ENCODE measurements at places on chromosomes 5 and 9.
A peak's percentile ranks its signal among the peaks of the same experiment; 100 is the strongest.

DNA sequence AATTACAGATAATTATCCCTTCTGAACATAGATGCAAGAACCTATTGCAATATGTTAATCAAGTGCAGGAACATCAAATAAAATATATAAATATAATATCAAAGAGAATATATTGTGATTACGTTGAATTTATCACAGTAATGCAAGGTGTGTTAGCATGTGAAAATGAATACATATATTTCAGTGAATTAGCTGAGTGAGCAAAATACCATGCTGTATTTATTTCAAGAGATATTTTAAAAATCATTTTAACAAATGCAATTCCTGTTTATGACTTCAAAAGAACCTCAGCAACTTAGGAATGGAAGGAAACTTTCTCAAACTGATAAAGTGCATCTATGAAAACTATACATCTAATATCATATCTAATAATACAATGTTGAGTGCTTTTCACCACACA is 856.9 kb upstream of the PTPRD start:
- no peak for DNase-seq

DNA sequence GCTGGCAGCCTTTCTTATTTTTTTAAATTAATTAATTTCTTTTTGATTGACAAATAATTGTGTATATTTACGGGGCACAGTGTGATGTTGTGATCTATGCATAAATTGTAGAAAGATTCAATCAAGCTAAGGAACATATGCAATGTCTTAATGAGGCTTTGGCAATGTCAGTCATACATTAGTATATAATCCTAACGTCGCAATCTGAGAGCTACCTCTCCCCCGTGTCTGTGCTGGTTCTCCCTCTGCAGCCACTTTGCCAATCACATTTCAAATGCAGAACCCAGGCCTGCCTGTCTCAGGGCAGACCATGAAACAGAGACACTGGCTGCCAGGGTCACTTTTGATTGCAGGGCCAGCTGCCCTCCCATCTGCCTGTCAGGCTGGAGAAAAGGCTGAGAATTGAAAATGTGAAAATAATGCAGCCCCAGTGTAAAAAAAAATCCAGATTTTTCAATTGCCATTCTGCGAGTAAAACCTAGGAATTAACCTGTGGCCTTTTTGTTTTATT is 56.3 kb downstream of the SLC24A2 start:
- DNase-seq = no peak

GRCh38 chr9:106421772-106422171 is 441.2 kb upstream of the ZNF462 start:
- no peak for DNase-seq

GRCh38 chr5:63263411-63263810 is 684.8 kb downstream of the LRRC70 start:
- DNase-seq = no peak

GRCh38 chr9:127520941-127521918 is 69.9 kb downstream of the LRSAM1 start:
- peak; percentile 89 for DNase-seq

DNA sequence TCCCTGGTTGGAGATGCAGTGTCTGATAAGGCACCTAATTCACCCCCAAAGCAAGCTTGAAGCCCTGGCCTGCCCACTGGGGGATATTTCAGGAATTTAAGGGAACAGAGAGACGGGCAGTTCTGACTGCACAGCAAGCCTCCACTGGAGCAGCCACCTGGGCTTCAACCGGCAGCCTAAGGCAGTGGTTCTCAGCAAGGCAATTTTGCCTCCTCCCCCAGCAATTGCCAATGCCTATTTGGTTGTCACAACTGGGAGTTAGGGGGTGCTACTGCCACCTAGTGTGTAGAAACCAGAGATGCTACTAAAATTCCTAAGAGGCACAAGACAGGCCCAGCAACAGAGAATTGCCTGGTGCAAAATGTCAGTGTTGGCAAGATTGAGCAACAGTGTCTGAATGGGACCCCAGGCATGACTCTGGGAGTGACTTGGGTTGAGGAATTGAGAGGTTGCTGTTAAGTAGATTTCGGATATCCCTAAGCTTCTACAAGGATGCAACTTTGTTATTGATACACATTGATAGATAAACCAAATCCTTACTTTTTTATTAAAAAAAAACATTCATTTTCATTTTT is 58.7 kb upstream of the CTSL start:
- DNase-seq = peak; percentile 33

DNA sequence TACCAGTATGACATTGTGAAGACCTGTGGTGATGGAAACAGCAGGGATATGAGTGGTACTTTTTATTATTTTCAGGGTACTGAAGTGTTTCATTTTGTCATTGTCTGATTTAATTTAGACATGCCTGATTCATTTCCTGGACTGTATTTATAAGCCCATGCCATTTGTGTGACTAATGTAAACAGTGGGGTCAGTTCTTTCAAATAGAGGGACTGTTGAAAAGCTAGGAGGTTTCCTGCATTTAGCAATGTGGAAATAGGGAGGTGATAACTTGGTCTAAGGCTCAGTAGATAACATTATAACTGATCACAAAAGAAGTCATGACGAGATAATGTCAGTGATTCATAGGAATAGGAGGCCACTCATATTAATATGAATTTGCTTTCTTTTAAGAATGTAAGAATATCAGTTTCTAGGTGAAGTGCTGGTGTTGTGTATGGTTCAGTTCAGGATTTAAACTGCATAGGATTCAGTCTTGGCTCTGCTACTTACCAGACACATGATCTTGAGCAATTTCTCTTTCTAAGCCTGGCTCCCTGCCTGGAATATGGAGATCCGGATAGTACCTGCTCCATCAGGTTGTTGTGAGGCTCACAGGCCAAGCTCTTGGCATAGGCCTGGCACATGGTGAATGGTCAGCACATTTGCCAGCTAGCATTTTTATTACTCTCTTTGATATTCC is 7.5 kb downstream of the RASGRF2 start:
- peak; percentile 91 for DNase-seq

DNA sequence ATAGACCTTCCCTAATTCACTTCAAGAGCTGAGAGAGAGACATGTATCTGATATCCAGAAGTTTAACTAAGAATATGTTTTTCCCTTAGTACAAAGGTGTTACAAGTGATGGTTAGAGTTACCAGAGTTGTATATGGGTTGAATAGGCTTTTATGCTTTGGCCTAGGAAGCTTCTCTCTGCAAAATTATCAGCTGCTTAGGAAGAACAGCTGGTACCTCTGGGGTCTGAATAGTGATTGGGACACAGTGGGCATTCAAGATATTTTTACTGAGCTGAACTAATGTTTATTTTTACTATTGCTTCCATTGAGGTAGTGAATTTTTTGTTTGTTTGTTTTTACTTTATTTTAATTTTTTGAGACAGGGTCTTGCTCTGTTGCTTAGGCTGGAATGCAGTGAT is 67.6 kb upstream of the BASP1 start:
- no peak for DNase-seq

DNA sequence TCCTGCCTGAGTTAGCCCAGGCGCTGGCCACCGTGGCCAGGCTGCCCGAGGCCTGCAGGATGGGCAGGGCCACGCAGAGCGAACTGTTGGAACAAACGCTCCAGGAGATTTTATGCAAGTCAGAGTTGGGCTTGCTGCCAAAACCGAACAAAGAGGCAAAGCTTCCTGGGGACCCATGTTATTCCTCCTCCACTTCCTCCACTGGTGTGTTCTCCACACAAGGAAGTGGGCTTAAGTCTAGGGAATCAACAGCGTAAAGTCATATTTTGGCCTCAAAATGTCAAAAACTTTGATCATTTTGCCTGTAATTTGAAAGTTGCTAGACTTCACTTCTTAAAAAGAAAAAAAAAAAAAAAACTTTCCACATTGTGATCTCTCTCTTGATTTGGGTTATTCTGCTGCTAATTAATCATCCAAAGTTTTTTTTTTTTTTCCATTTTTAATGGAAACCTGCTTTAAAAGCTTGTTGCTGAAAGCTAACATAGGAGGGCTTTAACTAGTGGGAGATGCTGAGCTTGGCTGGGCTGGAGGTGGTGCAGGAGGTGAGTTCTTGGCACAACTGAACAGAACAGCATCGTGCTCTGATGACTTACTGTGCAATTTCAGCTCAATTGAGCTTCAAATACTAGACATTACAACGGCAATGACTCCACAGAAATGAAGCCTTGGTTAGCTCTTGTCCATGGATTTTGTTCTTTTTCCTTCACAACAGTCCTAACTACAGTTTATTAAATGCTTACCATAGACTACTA is 73.0 kb downstream of the PTPDC1 start:
- peak; percentile 95 for DNase-seq

- no peak for DNase-seq
Observed at GRCh38 chr5:113361701-113362100, 73.1 kb downstream of the TSSK1B start.

- DNase-seq = no peak
Observed at GRCh38 chr5:74629326-74629725, 11.2 kb downstream of the ENC1 start.

DNA sequence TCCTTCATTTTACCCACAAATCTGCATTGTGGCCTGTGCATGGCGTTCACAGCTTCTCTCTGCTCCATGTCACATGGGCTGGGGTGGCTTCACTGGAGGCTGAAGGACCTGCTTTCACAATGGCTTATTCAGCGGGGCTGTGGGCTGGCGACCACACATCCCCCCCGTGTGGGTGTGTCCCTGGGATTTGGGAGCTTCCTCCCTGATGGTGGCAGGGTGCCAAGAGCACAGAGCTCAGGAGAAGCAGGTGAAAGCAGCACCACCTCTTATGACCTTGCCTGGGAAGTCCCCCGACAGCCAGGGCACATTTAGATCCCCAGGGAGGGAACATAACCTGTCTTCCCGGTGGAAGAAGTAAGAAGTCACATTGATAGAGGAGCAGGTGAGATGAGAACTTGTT is 5.0 kb upstream of the MED10 start:
- DNase-seq = no peak

GRCh38 chr5:132853790-132854189 is 12.5 kb downstream of the GDF9 start:
- no peak for DNase-seq

DNA sequence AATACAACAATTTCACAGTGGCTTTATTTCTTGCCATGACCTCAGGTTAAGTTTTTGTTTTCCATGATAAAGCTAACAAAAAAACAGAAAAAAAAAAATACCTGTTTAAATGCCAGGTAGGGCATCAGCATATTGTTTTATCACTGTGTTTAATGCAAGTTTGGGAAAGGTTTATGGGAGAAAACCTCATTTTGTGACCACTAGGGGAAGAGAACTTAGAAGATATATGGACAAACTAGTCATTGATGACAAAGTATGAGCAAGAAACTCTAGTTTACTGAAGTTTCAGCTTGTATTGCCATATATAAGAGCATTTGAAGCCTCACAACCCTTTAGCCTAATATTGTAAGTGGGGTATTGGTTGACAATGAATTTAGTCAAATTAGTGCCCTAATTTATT is 1431.4 kb upstream of the CDH18 start:
- no peak for DNase-seq

- peak; percentile 99 for DNase-seq
Observed at GRCh38 chr5:74251141-74252035, 389.1 kb downstream of the ENC1 start.

DNA sequence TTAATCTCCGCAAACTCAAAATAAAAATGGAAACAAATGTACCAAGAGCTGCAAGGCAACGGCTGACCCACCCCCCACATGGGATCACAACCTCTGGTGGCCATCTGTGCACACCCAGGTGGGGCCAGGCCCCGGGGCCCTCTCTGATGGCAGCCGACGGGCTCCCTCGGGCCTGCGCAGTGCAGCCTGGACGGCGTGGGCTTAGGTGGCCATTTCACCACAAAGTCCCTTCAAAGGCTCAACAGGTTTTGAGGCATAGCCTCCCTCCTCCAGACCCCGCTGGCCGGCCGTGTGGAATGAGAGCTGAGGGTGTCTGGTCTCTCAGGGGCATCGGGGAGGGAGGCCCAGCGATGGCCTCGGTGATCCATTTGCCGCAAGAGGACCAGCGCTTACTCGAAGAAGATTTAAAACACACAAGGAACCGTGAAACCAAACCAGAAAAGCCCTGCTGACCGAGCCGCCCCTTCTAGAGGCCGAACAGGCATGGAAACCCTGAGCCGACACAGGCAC is 42.7 kb upstream of the CEP72 start:
- DNase-seq = no peak

GRCh38 chr9:25994605-25995004 is 316.4 kb upstream of the TUSC1 start:
- no peak for DNase-seq

DNA sequence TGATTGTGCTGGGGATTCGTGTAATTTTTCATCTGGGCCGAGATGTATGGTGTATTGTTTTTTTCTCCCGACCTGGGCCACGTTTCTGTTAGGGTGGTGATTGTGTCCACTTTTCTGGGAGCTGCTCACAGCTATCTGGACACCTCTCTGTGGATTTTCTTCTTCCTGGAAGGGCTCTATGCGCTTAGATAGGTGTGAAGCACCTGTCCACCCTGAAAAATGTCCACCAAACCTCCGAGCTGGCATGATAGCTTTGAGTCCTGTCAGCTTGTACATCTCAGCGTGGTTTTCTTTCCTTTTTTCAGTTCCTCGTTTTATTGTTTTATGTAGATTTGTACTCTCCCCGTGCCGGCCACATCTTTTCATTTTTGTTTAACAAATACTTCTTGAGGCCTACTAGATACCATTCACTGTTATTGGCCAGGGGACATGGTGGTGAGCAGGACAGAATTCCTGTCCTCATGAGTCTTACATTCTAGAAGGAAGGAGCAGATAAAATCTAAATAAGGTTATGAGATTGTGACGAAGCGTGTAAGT is 1.1 kb downstream of the UGCG start:
- peak; percentile 58 for DNase-seq

- DNase-seq = no peak
Observed at GRCh38 chr9:96408409-96409280, 9.5 kb downstream of the ZNF367 start.

DNA sequence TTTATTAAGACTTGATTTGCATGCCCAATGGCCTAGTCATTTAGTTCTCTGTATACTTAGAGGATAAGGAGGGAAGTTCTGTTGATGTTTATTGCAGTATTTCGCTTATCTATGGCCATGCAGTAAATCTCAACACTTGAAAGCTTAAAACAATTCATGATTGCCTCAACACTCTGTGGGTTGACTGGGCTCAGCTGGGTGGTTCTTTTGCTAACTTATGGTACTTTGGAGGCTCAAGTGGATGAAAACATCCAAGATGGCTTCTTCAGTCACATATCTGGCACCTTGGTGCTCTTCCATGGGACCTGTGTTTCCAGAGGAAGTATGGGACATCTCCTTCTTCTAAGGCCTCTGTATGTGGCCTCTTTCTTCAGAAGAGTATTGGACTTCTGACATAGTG is 10.3 kb upstream of the ROR2 start:
- no peak for DNase-seq

GRCh38 chr5:67301285-67301903 is 104.8 kb upstream of the CD180 start:
- peak; percentile 98 for DNase-seq

- DNase-seq = no peak
Observed at GRCh38 chr5:15968993-15969392, 210.6 kb downstream of the MARCHF11 start.
